ENCODE measurements at places on chromosomes 7 and 10.

DNA sequence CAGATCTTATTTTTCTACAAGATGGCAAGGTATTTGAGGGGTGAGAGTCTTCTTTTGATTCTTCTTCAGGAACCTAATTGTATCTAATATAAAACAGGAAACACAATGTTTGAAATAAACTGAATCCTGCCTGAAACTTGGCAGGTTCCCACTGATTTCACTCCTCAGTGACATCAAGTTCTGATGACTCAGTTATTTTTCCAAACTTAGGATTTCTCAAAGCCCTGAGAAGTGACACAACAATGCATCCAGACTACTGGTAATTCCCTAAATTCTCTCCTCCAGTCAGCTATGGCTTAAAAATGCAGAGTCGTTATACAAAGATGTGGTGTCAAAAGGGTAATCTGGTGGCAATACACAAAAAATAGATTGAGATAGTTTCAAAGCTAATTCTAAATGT, 80.9 kb downstream of the ABLIM1 start:
- DNase-seq: no peak

DNA sequence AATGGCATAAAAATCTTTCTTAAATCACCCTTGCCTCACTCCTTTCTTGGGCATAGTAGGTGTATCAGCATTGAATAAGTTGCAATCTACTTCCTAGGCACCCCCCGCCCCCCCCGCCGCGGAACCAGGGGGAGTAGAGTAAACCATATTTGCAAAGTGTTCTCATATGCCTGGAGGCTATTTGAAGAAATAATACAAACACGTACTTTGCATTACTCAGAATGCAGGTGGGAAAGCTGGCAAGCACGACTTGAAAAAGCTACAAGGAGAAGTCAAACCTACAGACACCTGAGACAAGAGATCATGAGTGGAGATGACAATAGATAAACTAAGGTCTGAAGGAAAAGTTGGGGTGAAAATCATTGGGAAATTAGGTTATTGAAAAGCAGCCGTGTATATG, 65.6 kb downstream of the POM121L12 start:
- DNase-seq: no peak

- DNase-seq: no peak
Measured at GRCh38 chr10:11110539-11110938, 92.9 kb downstream of the CELF2 start.

- no peak for DNase-seq
Measured at GRCh38 chr10:12412666-12413368, 63.5 kb downstream of the CAMK1D start.

DNA sequence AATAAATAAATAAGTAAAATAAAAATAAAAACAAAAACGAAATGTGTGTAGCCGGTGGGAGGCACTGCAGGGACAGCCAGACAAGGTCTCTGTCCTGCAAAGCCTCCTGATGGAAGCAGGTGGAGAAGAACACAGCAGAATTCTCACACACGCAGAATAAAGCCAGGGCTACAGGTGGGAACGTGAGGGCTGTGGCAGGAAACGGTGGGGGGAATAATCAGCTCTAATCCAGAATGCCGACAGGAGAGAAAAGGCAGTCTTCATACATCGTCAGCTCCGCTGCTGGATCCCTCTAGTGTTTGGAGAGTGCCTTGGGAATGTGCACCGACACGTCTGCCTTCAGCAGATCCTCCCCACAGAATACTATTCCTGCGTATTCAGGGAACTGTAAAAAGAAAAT, 6.8 kb upstream of the SNX8 start:
- no peak for DNase-seq

Data from stimulated activated CD8-positive, alpha-beta memory T cell treated with anti-CD3 and anti-CD28 coated beads, Interleukin-4, amount 100 ng/mL, for 4 hours (primary cell).